ENCODE measurements at places on chromosomes 2 and 18.

DNA sequence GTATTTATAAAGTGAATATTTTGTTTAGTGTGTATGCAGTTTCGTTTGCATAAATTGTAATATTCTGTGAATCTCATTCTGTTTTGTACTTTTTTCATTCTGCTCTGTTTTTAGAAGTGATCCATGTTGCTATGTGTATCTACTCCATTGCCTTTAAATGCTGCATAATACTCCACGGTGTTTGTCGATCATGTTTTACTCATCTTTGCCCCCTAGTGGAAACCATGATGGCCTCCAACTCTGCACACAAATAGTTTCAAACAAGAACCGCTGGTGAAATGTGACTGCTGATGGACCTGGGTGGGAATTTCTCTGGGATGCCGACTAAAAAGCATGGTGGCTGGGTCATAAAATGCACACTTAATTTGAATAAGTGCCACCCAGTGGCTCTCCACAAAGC lies 32.0 kb upstream of the SKOR2 start:
- no peak for DNase-seq

GRCh38 chr2:160387558-160388262 lies 105.9 kb downstream of the RBMS1 start:
- no peak for DNase-seq

GRCh38 chr2:148524519-148524919 lies 120.0 kb upstream of the EPC2 start:
- no peak for DNase-seq

DNA sequence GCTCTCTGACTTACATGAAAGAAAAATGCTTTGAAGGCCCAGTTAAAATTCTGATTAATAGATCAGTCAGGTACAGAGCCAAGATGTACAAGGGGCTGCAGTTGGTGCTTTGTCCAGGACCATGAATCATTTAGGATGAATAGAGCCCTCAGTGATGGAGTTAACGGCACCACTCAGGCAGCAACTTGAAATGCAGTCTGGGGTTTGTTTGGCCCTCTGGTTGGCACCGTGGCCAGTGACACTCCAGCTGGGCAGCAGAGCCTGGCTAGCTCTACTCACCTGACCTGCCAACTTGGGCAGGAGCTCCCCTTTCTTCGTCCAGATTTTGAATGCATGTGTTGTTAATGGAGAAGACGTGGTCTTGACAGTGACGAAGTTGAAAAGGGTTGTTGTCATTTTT lies 493.0 kb upstream of the ACVR2A start:
- no peak for DNase-seq

GRCh38 chr2:238425505-238425978 lies 1.2 kb upstream of the ASB1 start:
- no peak for DNase-seq

- DNase-seq = no peak
These were observed 49.3 kb downstream of the FN1 start for GRCh38 chr2:215386566-215386965.

DNA sequence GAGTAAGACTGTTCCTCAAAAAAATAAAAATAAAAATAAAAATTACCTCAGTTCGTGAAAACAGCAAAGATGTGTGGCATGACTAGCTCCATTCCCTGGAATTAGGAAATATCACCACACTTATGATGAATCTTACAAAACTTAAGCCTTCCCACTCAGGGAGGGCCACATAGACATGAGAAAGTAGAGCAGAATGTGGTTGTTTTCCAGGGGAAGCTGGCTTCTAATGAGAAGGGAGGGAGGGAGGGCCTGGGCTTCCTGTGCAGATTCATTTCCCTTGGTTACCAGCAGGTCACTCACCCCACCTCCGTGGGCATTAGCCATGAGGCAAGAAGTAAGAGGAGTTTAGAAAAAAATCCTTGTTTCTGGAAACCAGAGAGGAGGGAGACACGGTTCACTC lies 95.9 kb upstream of the RMDN2 start:
- DNase-seq = no peak

DNA sequence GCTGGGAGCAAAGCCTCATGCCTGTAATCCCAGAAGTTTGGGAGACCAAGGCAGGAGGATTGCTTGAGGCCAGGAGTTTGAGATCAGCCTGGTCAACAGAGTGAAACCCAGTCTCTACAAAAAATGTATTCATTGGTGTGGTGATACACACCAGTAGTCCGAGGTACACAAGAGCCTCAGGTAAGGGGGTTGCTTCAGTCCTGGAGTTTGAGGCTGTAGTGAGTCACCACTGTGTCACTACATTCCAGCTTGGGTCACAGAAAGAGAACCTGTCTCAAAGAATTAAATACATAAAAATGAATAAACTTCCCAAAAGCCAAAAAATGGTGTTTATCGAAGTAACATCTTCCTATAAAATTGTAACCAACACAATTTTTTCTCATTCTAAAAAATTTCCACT lies 568.1 kb upstream of the LINC00305 start:
- no peak for DNase-seq

DNA sequence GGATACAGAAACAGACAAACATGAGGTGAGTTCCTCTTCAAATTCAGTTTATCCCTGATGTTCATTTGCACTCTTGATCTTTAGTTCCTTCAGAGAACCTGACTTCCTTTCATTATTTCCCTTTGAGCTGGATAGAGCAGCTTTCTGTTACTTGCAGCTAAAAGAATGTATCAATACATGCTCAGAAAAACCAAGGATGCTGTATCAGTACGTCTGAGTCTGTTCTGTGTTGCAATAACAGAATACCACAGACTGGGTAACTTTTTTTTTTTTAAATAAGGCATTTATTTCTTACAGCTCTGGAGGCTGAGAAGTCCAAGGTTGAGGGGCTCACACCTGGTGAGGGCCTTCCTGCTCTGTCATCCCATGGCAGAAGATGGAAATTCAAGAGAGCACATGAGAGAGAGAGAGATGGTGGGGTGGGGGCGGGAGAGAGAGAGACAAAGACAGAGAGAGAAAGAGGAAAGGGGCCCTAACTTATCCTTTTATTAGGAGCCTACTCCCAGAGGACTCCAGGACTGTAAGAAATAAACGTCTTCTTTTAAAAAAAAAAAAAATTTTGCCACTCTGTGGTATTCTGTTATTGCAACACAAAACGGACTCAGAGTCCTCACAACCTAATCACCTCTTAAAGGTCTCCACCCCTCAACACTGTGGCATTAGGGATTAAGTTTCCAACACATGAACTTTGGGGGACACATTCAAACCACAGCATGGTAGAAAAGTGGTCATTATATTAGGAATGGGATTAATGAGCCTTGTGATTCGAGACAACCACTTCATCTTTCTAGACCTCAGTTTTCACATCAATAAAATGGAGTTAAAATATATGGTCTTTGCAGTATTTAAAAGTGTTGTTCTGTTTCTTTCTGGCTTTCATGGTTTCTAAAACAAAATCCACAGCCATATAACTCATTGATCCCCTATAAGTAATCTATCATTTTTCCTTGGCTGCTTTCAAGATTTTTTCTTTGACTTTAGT lies 18.4 kb upstream of the SELENOI start:
- DNase-seq = no peak

- DNase-seq = no peak
These were observed at the start of gene IGFBP5 for GRCh38 chr2:216695401-216695821. IGFBP5 (minus strand) TSS chr2:216695549; CDS start chr2:216694775, 774 bp downstream.

DNA sequence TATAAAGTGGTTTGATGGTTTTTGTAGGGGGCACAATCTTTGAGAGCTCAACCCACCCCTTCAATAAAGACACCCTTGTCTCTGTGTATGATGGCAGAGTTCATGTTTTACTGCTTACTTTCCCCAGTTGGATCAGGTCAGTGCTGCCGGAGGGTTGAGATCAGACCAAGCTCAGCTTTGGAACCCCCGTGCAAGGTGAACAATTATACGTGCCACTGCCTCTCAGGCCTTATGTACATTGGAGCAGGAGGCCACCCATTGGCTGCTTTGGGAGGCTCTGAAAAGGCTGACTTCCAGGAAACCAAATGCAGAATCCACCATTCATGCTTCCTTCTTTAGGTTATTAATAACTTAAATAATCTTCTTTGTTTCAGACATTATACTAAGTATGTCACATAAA lies 103.4 kb upstream of the EPAS1 start:
- no peak for DNase-seq
